Left kidney (tissue), 8 donors: ENCODE measurements at places on chromosomes 2 and 18. TPM values are rescaled to one million over a fixed set of nuclear protein-coding genes. Genes with fewer than 3 reads are reported as not detected.

The LIPG gene
- 63.6 TPM for polyA plus RNA-seq

The LOXHD1 gene
- polyA plus RNA-seq, result 1.4 TPM

The IL1RN gene
- 3.2 TPM for polyA plus RNA-seq

The CDH20 gene
- polyA plus RNA-seq, result 3.3 TPM

The ALPG gene
- polyA plus RNA-seq, result not detected

The MERTK gene
- polyA plus RNA-seq, result 22.9 TPM

The MEP1B gene
- polyA plus RNA-seq, result 0.18 TPM

The EVX2 gene
- not detected for polyA plus RNA-seq
